Fibroblast of the conjunctiva (primary cell): ENCODE measurements at places on chromosomes 2 and 18.

GRCh38 chr18:30248056-30248455, 794.5 kb downstream of the DSC3 start:
- no peak for DNase-seq

- DNase-seq: no peak
Observed at GRCh38 chr2:31534636-31535035, 46.1 kb downstream of the SRD5A2 start.

DNA sequence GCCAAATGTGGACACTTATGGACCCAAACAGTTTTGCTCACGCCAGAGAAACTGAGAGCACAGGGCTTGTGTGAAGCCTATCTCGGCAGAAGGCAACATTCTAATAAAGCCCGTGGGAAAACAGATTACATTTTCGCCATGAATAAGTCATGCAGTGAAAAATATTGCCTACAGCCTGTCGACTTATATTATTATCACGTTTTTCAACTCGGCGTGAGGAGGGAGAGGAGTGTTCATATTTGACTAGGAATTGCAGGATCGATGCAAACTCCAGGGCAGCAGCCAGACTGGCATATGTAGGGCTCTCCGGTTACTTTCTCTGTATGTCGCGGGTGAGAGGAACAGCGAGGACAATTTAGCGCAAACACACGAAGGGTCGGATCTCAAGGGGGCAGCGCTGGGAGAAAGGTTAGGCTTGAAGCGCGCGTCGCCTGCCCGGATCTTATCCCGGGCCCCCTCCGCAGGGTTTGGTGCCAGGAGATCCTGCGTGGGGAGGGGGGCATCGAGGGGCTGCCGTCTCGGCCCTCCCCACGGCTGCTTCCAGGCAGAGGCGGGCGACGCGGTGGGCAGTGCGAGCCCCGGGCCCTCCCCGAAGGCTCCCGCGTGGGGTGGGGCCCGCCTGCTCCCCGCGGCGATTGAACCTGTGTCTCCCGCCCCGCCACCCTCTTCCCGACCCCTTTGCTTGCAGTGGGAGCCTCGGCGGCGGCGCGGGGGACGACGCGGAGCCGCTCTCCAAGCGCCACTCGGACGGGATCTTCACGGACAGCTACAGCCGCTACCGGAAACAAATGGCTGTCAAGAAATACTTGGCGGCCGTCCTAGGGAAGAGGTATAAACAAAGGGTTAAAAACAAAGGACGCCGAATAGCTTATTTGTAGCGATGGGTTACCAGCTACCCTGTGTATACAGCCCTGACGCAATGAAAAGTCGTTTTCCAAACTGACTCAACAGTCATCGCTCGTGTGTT, 4.4 kb downstream of the ADCYAP1 start:
- no peak for DNase-seq

DNA sequence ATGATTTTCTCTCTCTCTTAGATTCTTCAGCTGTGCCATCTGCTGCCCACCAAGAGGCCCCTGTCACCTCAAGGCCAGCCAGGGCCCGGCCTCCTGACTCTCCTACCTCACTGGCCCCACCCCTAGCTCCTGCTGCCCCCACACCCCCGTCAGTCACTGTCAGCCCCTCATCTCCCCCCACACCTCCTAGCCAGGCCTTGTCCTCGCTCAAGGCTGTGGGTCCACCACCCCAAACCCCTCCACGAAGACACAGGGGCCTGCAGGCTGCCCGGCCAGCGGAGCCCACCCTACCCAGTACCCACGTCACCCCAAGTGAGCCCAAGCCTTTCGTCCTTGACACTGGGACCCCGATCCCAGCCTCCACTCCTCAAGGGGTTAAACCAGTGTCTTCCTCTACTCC, 9.4 kb upstream of the GMPPA start:
- no peak for DNase-seq

DNA sequence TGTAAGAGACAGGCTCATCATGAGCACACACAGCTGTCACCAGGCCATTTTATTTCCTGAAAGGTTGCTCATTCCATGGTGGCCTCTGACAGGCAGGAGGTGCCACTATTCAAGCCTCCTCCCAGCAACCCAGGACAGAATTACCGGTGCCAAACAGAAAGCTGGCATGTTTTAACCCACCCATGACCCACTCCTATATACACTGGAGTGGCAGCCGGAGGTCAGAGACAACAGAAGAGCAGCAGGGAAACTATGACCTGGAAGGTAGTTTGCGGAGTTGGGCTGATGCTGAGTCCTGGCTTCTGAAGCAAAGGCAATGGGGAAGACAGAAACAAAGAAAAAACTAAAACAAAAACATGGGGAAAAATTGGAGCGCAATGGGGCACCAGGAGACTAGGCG, 2.3 kb downstream of the RFTN2 start:
- DNase-seq: no peak

GRCh38 chr2:86490245-86490644, 49.1 kb downstream of the KDM3A start:
- no peak for DNase-seq

GRCh38 chr2:142965443-142965842, 88.0 kb downstream of the KYNU start:
- no peak for DNase-seq

DNA sequence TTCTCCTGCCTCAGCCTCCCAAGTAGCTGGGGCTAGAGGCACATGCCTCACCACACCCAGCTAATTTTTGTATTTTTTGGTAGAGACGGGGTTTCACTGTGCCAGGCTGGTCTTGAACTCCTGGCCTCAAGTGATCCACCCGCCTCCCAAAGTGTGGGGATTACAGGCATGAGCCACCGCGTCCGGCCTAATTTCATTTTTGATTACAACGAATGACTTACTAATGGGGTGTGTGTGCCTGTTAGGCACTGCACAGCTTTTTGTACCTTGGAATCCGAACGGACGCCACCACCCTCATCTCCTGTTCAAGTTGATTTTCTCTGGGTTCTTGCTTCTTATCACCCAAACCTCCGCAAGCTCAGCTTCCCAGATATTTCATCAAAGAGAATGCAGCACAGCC, 17.2 kb downstream of the PTMA start:
- DNase-seq: no peak

DNA sequence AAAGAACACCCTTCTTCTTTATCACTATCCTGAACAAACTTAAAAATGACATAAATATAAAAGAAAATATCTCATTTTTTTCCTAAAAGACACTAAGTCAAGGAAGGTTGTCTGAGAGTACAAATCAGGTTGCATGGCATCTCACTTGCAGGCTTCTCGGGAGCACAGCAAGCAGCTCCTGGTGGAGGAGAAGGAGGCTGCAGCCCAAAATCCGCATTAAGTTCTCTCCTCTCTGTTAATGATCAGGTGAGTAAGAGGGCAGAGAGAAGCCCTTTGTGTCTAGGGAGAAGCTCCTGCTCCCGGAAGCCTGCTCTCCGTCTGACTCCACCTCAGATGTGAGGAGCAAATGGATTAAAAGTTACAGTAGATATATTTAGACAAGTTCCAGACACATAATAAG, 35.0 kb upstream of the DOK6 start:
- no peak for DNase-seq

- no peak for DNase-seq
Observed at GRCh38 chr2:120995656-120996190, 260.1 kb downstream of the GLI2 start.

- no peak for DNase-seq
Observed at GRCh38 chr18:22558945-22559385, 141.2 kb upstream of the CTAGE1 start.

DNA sequence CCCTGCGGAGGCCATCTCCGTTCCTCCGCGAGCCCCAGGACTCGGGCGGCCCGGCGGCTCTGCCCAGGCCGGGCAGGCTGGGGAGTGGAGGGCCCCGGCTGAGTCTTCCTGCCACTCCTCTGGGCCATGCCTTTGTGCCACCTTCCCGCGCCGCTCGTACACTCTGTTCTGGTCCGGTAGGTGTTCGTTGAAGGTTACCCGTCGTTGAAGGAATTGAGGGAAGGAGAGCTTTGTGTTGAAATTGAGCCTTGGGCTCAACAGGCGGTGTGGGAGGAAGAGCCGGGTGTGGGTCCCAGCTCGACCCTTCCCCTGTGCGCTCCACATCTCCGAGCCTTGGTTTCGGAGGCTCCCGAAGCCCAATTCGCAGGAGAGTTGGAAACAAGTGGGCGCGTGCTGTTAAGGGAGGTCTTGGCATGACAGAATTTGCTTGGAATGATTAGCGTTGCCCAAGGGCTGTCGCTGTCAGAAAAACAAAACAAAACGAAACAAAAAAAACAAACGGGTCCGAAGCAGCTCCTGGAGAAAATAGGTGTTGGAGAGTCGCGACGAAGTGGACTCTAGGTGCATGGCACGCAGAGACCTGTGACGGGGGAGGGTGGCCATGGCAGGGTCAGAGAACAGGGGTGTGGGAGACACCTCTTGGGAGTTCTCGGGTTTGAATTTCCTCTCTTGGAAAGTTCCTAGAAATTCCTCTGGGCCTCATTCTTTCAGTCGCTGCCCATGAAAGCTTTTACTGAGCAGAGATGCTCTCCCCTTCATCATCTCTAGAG, 1.2 kb upstream of the MZT2A start:
- no peak for DNase-seq

DNA sequence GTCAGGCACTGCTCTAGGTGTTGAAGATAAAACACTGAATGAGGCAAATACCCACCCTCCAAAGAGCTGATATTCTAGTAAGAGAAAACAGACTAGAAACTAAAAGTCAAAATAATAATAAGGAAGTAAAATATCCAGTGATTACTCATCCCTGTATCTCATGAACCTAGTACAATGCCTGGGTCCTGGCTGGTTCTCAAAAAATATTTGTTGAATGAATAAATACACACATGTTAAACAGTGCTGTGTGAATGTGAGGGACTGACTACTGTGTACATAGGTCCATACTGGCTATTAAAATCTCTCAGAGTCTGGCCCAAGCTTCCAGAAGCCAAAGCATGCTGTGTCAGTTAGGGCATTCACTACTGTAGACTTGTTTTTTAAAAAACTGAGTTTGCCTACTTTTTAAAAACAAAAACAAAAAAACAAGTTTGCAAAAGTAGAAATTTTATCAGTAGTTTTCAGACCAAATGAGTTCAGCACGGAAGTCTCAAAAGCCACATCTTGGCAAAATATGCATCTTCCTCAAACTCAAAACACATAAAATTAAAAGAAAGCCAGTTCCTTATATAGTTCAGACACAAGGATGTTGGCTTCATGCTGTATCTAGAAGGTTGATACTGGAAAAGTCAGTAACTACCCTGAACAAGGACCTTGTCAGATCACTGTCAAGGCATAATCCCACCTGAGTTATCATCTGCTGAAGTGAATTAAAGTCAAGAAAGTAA, 136.2 kb downstream of the THADA start:
- no peak for DNase-seq

- DNase-seq: no peak
Observed at GRCh38 chr2:218262631-218263586, 2.1 kb downstream of the GPBAR1 start.

GRCh38 chr2:96636551-96637171, 1.5 kb downstream of the KANSL3 start:
- DNase-seq: no peak

GRCh38 chr2:68134554-68134953, 23.1 kb upstream of the PNO1 start:
- DNase-seq: no peak

DNA sequence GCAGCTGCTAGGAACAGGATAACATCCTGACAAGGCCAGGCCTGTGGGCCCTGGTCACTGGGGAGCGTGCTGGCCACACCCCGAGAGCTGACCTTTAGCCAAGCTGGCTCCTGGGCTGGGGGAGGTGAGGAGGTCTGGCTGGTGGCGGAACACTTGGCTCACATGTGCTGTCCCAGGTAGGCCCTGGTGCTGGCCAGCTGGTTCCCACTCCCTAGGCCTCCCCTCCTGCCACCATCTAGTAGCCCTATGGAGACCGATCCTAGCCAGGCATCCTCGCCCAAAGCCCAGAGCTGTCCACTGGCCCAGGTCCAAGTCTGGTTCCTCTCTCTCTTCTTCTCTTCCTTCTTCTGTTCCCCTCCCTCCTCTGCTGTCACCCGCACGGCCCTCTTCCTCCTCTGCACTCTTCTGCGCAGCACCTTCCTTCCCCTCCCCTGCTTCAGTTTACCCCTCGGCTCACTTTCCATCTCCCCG, 52.4 kb downstream of the TNS1 start:
- no peak for DNase-seq

DNA sequence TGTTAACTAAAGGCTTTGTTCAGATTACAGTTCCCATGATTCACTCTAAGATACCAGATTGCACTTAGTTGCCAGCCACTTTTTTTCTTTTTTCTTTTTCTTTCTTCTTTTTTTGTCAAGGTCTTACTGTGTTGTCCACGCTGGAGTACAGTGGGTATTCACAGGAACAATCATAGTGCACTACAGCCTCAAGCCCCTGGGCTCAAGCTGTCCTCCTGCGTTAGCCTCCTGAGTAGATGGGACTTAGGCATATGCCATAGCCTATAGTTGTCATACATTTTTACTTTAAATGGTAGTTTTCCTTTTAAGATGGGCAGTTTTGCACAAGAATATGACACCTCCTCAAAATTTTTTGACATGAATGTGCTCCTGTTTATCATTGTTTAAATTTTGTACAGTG, 2.1 kb downstream of the UGP2 start:
- no peak for DNase-seq

GRCh38 chr2:10006236-10007161, 36.9 kb upstream of the KLF11 start:
- no peak for DNase-seq

GRCh38 chr2:141041281-141041680, 1089.5 kb downstream of the LRP1B start:
- no peak for DNase-seq

DNA sequence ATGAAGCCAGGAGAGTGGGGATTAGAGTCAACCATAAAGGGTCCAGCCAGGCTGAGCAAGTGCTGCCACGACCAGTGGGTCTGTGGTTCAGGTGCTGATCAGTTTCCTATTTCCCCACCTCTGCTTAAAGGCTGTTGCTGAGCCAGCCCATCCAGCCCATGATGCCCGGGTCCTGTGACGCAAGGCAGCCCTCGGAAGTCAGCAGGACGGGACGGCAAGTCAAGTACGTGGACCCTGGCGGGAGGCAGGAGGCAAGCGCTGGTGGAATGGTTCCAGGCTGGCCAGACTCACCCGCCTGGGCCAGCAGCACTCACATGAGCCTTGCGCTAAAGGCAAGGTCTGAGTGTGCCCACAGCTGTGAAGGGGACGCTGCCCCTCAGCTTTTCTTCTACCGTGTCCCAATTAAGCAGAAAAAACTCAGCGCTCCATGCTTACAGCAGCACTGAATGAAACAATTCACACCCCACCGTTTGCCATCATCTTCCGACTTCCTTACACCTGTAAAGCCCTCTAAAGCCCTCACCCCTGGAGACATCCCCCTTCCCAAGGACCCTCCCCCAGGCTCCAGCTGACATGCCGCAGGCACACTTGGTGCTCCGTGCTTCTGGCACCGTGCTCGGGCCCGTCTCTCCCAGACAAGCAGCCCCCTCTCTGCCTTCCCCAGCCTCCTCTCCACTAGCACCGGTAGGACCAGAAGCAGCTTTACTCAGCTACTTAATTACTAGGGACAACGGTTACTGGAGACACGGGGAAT, 11.3 kb upstream of the RPL31 start:
- no peak for DNase-seq
